LHCN-M2 (cell line): ENCODE measurements at places on chromosomes 3 and 15. TPM values are rescaled to one million over a fixed set of nuclear protein-coding genes. Genes with fewer than 3 reads are reported as not detected.

DNA sequence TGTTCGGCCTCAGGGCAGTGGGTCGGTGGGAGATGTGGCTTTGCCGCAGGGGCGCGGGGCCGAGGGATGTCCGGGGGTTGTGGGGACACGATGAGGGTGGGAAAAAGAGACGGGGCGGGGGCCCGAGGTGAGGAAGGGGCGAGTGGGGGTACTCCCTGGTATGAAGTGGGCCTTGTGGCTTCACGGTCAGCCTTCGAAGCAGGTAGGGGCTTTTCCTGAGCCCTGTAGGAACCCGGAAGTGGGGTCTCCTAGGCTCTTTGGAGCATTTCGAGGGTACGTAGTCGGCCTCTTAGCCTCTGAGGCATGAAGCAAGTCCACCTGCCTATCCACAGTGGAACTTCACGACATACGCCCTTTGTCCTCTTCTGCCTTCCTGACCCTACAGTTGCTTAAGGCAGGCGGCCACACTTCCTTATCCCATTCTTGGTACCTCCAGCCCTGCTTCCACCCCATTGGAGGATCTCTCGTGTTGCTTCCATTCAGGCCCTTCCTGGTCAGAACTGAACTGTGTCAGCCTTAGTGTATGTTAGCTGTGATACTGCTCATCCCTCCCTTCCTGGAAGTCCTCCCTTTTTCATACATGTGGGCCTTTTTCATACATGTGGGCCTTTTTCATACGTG is 389 bp downstream of the ARPC4 start:
- peak; percentile 36 for DNase-seq

GRCh38 chr3:150784747-150785125 is 21.8 kb upstream of the SIAH2 start:
- DNase-seq, result no peak

- DNase-seq, result no peak
Measured at GRCh38 chr15:67556976-67557570, 14.6 kb downstream of the MAP2K5 start.

Gene RBPMS2
- not detected in 2 replicates for total RNA-seq

Gene DPH3
- total RNA-seq, result 21.7 and 26.9 TPM in 2 replicates

- no peak for DNase-seq
Measured at GRCh38 chr3:54349231-54349652, 226.9 kb downstream of the CACNA2D3 start.

DNA sequence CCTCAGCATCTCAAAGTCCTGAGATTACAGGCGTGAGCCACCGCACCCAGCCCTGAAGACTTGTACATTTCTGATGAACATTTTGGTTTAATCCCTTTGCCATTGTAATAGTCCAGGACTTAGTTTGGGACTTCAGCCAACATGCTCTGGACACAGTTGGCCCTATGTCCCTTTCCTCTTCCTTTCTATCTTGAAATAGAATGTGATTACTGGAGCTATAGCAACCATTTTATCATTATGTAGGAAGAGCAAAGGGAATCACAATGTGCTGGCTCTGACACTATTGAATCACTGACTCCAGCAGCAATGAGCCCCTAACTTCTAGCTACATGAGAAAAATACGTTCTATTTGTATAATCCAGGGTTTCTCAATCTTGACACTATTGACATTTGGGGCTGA is 34.8 kb upstream of the MRPL3 start:
- DNase-seq, result no peak
